ENCODE measurements at places on chromosomes 1 and 21.

- no peak for DNase-seq
Observed at GRCh38 chr21:38282921-38283320, 26.1 kb downstream of the KCNJ15 start.

DNA sequence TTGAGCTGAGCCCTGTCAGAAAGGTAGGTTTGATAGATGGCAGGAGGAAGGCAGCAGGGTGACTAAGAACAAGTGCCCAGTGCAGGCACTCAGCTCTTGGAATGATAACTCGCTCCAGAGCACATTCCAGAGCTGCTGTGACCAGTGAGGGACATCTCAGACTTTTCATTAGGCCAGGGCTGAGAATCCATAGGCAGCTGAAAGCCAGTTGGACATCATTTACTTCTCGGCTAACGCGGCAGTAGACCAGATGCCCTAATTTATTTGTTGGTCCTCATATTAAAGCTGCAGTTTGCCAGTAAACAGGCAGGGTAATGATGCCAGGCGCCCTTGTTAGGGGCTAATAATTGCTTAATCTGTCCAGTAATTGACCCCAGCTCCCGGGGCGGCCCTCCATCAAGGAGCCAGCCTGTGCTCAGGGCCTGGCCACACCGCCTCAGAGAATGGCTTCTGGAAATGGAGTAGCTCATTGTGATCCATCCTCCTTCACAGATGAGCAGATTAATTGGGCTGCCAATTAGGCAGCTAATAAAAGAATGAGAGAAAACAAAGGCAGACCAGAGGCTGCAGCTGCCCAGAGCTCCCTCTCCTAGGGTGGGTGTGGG is 122.0 kb downstream of the BEND5 start:
- peak; percentile 1 for DNase-seq

DNA sequence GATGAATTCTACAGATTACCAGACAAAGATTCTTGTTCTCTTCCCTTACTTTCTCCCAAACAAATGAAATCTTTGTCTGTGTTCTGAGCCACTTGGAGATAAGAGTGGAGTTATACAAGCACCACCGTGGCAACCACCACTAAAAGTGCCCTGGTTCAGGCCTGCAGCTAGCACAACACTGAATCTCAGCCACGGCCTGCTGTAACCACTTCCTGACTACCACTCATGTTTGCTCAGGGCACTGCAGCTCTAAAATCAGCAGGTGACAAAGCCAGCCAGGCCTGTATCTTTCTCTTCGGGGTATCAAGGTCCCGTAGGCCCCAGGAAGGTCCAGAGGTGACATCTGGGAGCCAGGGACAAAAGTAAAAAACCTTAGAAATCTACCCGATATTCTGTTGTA is 3.2 kb upstream of the OR2T6 start:
- no peak for DNase-seq

DNA sequence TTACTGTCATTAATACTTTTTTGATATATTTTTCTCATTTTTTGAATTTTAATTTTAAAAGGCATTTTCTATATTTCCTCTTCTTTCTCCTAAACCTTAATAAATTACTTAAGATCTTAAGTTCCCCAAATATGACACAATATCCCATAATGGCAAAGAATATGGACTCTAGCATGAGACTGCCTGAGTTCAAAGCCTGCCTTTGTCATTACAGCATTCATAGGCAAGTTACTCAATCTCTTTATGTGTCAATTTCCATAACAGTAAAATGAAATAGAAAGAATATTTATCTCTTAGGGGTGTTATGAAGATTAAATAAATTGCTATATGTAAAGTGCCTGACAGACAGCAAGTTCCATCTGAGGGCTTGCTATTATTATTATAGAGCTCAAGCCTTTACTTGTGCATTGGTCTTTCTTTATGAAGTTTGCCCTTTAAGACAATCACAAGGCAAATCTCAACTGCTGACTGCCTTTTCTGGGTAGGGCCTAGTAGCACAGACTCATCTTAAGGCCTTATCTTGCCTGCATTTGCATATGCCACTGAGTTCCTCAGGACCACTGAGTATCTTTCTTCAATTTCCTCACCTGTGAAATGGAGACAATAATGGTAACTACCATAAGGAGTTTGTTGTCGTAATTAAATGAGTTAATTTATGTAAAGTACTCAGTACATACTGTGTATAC is 231.0 kb downstream of the NRIP1 start:
- DNase-seq: no peak

All from fibroblast of skin of scalp (primary cell).